ENCODE measurements at places on chromosomes 16 and 17.

DNA sequence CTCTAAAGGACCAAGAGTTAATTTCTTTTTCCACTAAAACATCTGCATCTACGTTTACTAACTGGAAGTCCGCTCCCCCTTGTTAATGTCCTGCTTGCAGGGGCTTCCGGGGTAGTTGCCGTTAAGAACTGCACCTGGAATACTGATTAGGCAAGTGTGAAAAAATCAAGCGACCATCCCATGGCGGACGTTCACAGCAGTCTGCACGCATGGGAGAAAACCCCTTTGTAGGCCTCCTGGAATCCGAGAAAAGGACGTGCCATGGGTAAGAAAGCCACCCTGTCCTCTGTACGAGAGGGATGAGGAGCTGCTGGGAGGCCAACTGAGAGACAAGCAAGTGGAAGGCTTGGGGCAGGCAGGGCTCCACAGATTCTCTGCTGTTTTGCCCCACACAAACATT is 14.9 kb downstream of the SNN start:
- no peak for DNase-seq

- DNase-seq, result peak; percentile 89
These were observed 31.9 kb downstream of the NMT1 start for GRCh38 chr17:45092911-45093430.

- DNase-seq, result no peak
These were observed 48.4 kb upstream of the KDM8 start for GRCh38 chr16:27154705-27155521.

- DNase-seq, result peak; percentile 78
These were observed 31.1 kb downstream of the RAI1 start for GRCh38 chr17:17712268-17712924.

DNA sequence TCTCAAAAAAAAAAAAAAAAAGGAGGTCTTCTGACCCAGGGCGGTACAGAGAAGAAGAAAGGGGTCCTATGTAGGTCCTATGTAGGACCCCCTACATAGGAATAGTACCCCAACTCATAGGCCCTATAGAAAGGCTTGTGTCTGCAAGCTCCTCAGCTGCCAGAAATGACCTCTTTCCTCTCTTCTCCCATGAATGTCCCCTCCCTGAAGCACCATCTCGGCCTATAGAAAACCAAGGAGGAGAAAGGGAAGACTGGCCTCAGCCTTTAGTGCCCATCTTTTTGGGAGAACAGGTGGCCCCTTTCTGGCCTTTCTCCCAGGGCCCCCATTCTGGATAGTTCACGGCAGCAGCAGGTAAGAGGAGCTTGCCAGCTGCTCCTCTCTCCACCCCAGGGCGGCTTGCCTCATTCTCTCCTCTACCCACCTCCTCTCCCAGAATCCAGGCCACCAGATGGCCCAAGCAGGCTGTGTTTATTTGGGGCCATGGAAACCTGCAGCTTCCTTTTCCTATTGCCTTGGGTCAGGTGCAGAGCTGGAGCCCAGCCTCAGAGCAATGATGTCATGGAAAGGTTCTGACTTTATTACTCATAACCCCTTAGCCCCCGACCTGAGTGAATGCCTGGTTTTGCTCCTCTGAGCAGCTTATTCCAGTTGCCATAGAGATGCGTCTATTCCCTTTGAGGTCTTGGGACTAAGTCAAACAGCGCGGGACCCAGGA is 1.6 kb upstream of the MRPL58 start:
- peak; percentile 43 for DNase-seq

DNA sequence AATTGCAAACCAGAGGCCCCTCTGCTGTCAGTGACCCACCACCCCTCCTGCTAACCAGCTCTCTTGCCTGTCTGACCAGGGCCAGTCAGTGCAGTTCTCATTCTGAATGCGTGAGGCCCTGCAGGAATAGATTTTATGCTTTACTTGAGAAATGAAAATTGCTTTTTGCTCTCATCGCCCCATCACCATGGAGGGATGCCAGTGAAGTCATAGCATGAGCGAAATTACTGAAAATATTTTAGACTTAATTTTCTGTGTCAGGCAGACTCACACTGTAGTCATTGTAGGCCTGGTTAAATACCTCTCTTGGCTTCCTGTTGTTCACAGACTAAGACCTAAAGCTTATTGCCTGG is 490.5 kb upstream of the CDH5 start:
- DNase-seq, result no peak
